ENCODE measurements at places on chromosomes 16 and 17.

DNA sequence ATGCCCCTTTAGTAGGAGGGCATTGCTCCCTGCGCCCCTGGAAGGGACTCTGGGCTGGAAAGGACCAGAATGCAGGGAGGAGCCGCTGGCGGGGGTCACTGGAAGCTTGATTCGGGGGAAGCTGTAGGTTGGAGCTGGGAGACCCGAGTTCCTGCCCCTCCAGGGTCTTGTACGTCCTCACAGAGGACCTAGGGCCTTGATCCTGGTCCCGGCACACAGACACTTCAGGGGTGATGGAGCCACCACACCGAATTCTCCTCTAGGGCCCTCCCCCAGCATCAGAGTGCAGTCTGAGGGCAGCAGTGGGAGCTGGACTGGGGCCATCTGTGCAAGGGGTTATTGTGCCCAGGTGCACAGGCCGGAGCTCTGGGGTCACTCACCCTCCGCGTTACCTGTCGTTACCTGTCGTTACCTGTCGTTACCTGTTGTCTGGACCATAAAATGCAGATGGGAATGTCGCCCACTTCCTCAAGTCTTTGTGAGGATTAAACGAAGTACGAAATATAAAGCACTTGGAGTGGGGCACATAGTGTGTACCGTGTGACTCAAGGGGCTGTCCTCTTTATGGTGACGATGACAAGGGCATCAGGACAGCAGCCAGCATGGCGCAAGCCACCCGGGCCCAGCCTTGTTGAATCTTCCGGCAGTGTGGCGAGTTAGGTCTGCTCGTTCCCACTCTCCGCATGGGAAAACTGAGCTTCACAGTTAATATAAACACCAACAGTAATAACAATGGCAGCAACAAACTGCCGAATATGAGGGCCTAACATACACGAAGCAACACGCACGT lies 48.6 kb downstream of the CMIP start:
- no peak for DNase-seq

DNA sequence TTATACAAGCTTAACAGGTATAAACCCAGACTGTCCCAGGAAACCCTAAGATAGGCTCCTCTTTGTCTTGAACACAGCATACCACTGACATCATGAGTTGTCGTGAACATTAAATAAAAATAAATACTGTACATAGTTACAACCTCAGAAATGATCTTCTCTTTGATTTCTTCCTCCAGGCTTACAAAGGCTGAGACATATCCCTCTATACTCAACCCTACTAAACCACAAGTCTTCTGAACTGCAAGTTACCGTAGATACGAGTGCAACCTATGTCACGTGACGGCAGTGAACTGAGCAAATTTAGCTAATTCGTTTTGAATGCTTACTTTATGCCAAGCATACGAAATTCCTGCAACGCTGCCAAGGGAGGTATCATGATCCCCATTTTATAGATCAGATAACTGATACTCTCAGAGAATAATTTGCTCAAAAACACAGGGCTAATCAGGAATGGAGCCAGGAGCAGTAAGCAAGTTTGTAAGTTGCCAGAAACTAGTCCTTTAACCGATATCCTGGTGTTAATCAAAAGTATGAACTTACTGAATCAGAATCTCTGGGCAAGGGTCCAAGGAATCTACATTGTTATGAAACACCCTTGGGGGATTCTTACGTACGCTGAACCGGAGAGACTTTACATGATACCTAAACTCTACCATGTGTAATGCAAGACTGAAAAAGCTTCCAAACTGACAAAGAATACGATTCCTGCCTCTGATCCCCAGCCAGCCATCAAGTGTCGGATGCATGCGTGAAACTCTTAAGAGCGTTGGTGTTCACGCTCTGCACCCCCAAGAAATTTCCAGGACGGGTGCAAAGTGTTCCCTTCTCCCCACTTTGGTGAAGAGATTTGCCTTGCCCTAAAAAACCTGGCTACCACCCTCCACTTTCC lies 106.2 kb downstream of the XYLT1 start:
- DNase-seq, result no peak

- DNase-seq, result peak; percentile 71
Measured at GRCh38 chr16:53865494-53865863, 161.5 kb downstream of the FTO start.

GRCh38 chr16:58551496-58551895 lies 36.2 kb downstream of the SETD6 start:
- DNase-seq, result no peak

GRCh38 chr17:49914664-49915063 lies 54.3 kb upstream of the DLX4 start:
- DNase-seq, result no peak

GRCh38 chr17:45573924-45574770 lies 83.6 kb upstream of the PLEKHM1 start:
- DNase-seq, result no peak

DNA sequence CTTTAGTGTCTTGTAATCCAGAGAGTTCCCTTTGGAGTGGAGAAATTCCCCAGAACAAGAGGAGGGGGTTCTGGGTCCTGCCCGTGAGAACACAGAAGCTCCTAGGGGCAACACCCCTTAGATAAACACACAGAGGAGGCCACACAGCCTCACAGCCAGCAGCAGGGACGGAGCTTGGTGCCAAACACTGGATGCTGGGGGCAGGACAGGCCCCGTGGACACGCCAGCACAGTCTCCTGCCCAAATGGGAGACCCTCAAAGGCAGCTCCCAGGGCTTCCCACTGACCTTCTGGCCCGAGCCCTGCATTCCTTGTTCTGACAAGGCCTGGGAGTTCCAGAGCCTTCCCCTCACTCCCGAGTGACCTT lies 31.8 kb upstream of the JPH3 start:
- no peak for DNase-seq

- DNase-seq, result no peak
Measured at GRCh38 chr16:29029168-29029994, 44.5 kb downstream of the LAT start.

- no peak for DNase-seq
Measured at GRCh38 chr17:80292521-80292971, 31.9 kb downstream of the RNF213 start.

- peak; percentile 90 for DNase-seq
Measured at GRCh38 chr17:62652251-62653001, 25.0 kb downstream of the MRC2 start.

DNA sequence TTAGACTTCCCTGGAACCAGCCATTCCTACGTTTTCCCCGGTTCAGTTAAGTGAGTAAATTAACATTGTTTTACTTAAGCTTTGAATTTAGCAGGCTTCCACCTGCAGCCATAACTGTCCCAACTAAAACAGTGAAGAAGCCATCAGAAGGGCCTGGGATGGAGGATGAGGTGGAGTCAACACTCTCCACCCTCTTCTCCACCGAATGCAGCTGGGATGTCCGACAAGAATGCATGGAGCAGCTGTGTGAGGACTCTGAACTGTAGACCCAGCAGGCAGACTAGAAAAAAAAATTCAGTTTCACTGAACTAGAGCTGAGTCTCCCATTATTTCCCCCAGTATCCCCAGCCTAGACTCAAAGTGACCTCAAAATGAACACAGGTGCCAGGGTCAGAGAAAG lies 114.8 kb downstream of the C16orf95 start:
- no peak for DNase-seq

DNA sequence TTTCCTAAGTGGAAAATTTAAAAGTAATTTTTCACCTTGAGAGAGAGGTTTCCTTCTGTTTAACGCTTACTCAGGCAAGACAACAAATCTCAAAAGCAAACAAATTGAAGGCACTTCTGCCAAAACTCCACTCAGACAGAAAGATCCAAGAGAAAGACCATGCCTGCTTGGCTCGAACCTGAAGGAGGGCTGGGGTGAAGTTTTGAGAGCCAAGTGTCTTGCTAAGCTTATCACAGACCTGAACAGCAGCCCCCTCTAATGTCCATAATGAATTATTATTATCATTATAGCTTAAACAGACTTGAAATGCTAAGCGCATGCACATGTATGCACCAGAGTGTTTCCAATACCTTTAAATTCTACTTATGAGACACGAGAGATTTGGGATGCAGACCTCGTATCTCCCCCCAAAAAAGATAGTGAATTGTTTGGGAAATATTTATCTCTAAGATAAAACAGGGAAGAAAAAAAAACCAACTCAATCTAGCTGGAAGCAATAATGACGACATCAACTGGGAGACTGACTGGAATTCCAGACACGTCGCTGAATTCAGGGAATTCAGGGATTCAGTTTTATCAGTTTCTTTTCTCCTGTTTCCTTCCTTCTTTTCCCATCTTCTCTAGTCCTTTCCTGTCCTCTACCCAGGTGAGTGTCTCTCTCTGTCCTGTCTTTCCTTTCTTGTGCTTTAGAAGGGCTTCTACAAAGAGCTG lies 473.2 kb downstream of the RBFOX1 start:
- no peak for DNase-seq

DNA sequence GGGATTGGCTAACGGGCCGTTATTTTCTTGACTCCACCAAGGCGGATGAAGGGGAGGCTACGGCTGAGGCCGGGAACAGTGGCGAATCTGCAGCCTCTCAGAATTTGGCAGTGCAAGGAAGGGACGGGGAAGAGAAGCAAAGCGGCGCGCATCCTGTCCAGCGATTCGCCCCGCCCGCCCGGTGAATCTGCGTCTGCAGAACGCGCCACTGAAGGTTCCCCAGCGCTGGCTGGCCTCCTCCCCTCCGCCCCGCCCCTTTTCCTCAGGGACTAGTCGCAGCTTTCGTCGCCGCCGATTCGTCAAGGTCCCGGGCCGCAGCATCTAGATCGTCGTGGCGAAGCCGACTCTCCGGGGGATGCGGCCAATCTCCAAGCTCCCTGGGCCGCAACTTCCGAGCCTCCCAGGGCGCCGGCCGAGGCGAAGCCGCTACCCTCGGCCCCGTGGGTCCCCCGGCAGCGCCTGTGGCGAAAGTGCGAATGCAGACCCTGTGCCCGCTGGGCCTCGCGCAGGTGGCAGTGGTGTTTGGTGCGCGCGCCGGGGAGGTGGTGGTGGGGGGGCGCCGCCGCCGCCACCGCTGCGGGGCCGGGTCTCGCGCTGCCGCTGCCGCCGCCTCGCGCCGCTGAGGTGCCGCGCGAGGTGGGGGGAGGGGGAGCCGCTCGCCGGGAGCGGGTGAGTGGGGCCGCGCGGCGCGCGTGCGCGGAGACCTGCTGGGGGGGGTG lies at the start of gene SETD1A:
TSS of gene SETD1A (plus strand) at position 299 of the 719 bp plus-strand sequence. CDS start 978 bp downstream, outside the sequence.
- peak; percentile 89 for DNase-seq

Measured in AML-193 (cell line).